Activated CD8-positive, alpha-beta memory T cell treated with anti-CD3 and anti-CD28 coated beads, Interleukin-2, amount 50 U/mL, for 48 hours (primary cell): ENCODE measurements at places on chromosomes 1 and 21.
A peak's percentile ranks its signal among the peaks of the same experiment; 100 is the strongest.

- peak; percentile 40 for DNase-seq
Measured at GRCh38 chr1:2979191-2980072, 41.8 kb upstream of the ACTRT2 start.

DNA sequence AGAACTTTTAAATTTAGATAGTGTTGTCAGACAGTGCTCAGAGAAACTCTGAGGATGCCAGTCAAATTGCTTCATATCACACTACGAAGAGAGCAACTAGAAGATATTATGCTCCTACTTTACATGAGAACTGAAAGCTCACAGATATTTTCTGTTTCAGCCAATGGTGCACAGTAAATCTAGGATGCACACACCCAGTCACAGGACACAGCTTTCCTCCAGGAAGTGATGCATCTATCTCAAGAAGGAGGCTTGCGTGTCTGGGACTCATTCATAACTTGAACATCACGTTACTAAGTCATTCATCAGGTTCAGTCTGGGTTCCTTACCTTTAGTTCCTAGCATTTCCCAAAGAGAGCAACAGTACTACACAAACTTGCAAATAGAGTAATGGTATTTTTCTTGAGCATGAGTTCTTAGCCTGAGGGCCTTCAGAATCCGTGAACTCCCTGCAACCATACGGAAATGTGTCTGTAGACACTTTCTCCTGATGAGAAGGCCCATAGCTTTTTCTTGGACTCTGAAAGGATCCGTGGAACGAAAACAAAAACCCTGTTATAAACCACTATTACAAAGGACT is 12.2 kb downstream of the ZNF697 start:
- DNase-seq: no peak

DNA sequence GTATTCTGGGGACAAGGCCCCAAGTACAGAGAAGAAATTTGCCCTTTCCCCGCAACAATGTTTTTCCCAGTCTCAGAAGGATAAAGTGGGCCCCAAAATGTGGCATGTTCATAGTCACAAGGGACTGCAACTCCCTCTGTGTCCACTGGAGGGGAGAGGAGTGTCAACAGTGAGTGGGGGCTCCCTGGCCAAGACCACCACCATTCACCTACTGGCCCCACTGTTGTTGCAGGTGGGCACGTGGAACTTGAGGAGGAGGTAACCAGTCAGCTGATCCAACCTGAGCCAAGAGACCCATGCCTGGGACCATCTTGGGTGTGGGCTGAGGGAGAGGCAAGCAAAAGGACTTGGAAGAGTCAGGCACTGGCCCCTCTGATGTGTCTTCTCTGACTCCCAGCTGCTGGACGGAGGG is 777 bp downstream of the NUDT17 start:
- no peak for DNase-seq

GRCh38 chr1:2862814-2863647 is 61.5 kb upstream of the TTC34 start:
- DNase-seq: no peak

GRCh38 chr1:164223378-164223777 is 335.6 kb upstream of the PBX1 start:
- DNase-seq: no peak

DNA sequence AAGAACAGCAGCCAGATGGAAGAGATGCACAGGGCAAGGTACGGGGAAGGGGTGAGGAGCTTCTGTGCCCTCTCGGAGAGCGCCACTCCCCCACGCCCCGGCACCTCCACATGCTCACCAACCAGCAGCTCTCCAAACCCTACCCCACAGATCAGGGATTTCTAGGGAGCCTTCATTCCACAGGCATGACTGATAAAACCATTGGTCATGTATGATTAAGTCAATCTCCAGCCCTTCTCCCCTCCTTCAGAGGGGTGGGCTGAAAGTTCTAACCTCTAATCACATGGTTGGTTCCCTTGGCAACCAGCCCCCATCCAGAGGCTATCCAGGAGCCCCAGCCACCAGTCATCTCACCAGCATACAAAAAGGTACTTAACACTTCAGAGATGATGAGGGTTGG is 144.7 kb downstream of the TGFBR3 start:
- no peak for DNase-seq

GRCh38 chr1:207499573-207499972 is 3.6 kb downstream of the CR1 start:
- DNase-seq: peak; percentile 65

- DNase-seq: no peak
Measured at GRCh38 chr1:54260810-54261209, 60.8 kb downstream of the MRPL37 start.

GRCh38 chr1:114691061-114691460 is 4.3 kb downstream of the AMPD1 start:
- no peak for DNase-seq

- DNase-seq: no peak
Measured at GRCh38 chr1:84701376-84701775, 11.1 kb upstream of the SSX2IP start.

DNA sequence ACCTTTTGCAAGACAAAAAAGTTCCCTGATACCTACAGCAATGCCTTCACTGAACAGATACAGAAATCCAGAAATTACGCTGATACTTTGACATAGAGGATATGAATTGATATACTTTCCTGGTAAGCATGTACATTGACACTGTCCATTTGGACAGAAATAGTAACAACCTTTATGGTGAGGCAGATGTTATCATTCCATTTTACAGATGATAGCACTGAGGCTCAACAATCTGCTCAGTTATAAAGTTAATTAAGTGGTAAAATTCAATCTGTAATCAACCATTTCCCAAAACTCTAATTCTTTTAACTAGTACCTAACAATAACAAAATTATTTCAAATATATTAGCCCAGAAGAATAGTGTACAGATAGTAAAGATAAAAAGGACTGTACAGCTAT is 20.6 kb downstream of the SCAF4 start:
- DNase-seq: no peak
